Stimulated activated CD8-positive, alpha-beta memory T cell treated with anti-CD3 and anti-CD28 coated beads, Interleukin-15, amount 100 ng/mL, for 24 hours (primary cell): ENCODE measurements at places on chromosomes 1 and 21.

DNA sequence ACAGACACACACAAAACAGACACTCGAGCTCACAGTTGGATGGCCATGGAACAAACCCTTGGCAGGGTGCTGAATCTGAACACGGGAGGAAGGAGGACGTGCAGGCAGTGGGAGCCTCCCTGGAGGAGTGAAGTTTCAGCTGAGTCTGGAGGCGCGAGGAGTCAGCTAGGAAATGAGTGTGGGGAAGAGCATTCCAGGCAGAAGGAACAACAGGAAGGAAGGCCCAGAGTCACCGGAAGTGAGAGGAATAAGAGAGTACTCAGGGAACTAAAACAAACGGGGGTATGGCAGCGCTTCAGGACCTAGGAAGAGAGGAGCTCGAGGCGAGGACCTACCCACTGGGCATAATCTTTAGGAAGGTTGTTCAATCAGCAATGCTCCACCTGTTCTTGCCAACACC lies 137.3 kb downstream of the SYF2 start:
- DNase-seq, result no peak

- DNase-seq, result no peak
Observed at GRCh38 chr1:12581179-12581578, 36.8 kb downstream of the DHRS3 start.

DNA sequence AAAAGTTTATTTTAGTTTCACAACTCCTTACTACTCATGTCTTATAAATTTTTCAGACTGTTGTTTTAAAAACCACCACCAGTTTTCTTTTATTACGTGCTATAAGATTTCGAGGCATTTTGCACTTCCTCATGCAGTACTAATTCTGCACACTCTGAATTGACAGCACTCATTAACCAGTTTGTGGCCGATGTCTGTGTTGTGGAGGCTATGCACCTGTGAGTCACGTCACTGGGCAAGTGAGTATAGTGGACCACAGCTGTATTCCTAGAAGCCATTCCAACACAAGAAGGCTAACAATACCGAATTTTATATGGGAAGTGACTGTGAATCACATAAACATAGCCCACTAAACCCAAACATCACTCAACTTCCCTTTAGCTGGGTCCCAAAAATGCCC lies 21.0 kb upstream of the SPATA6 start:
- no peak for DNase-seq

DNA sequence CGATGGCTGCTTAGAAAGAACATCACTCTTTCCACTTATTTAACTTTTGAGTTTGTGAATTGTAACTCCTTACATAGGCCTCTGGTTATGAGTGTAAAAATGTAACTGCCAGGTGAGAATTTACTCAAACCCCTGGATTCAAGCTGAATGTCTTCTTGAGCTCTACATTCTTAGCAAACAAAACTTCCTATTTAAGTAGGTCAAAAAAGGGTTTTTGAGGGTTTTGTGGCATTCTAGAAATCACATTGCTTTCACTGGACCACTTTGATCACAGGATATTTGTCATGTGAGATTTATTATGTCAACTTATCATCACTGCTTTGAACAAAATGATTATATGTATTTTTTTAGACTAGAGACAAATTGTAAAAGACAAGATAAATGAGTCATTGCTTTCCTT lies 5.7 kb downstream of the IL23R start:
- DNase-seq, result no peak

GRCh38 chr1:230787471-230787870 lies 40.3 kb downstream of the CAPN9 start:
- DNase-seq, result no peak

- no peak for DNase-seq
Observed at GRCh38 chr1:39167632-39168209, 36.8 kb upstream of the MACF1 start.

GRCh38 chr1:117639741-117640140 lies 33.9 kb downstream of the TENT5C start:
- no peak for DNase-seq

- DNase-seq, result no peak
Observed at GRCh38 chr21:31660259-31660565, 719 bp downstream of the SOD1 start.

- no peak for DNase-seq
Observed at GRCh38 chr1:30253361-30253760, 470.0 kb downstream of the MATN1 start.

GRCh38 chr1:78792756-78793155 lies 143.1 kb downstream of the IFI44 start:
- no peak for DNase-seq

DNA sequence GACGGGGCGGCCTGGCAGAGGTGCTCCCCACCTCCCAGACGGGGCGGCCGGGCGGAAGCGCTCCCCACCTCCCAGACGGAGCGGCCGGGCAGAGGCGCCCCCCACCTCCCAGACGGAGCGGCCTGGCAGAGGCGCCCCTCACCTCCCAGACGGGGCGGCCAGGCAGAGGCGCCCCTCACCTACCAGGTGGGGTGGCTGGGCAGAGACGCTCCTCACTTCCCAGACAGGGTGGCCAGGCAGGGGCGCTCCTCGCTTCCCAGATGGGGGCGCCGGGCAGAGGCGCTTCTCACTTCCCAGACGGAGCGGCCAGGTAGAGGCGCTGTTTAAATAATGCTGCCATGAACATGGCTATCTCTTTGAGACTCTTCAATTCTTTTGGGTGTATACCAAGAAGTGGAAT lies 43.7 kb upstream of the ATP6V1G3 start:
- DNase-seq, result no peak

- no peak for DNase-seq
Observed at GRCh38 chr1:229273507-229274232, 2.8 kb downstream of the RAB4A start.

- no peak for DNase-seq
Observed at GRCh38 chr1:174276087-174276486, 116.8 kb downstream of the RABGAP1L start.

GRCh38 chr1:37556712-37557196 lies at the start of gene DNALI1:
TSS of gene DNALI1 (plus strand) at chr1:37556940. CDS start at chr1:37556995, 55 bp downstream.
- no peak for DNase-seq

DNA sequence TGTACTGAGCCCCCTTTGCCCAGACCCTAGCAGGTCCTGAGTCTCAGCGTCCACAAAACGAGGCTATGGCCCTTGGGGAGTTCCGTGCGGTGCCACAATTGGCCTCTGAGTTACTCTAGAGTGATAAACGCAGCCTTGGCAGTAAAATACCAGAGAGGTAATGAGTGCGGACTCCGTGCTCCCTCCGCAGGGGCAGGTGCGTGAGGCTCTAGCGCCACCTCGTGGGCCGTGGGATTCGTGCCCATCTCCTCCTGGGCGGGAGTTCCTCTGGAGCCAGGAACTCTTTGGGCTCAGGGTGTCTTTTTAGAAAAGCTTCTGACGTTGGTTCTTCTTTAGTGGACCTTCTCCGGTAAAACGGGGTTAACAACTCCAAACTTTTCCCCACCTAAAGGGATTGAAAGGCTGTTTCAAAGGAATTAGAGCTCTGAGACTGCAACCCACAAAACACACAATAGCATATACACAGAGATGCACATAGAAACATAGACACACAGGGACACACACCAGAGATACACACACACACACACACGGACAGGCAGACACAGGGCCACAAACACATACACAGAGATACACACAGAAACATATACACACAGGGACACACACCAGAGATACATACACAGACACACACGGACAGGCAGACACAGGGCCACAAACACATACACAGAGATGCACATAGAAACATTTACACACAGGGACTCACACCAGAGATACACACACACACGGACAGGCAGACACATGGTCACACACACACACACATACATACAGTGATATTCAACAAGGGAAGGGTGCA lies 99.4 kb downstream of the KCNJ15 start:
- peak; percentile 64 for DNase-seq

GRCh38 chr21:43358940-43359822 lies 67.8 kb downstream of the SIK1 start:
- no peak for DNase-seq

- DNase-seq, result no peak
Observed at GRCh38 chr1:245986404-245987218, 520.5 kb downstream of the SMYD3 start.

- DNase-seq, result no peak
Observed at GRCh38 chr1:115198938-115199337, 109.6 kb upstream of the TSPAN2 start.

DNA sequence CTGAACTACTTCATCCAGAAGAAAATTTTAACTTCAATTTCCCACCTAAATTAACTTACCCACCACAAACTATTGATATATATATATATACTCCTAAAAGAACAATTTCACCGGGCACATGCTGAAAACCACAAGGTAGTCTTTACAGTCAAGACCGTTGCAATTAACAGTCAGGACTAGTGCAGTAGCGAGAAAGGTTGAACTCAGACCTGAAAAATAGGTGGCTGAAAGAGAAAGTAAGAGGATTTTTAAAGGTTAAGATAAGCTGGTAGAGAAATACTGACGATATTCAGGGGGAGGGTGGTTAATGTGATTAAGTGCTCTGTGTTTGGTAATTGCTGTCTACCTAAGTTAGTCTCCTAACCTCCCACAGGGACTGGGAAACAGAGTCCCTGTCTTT lies 1153.5 kb upstream of the TMPRSS15 start:
- DNase-seq, result no peak

DNA sequence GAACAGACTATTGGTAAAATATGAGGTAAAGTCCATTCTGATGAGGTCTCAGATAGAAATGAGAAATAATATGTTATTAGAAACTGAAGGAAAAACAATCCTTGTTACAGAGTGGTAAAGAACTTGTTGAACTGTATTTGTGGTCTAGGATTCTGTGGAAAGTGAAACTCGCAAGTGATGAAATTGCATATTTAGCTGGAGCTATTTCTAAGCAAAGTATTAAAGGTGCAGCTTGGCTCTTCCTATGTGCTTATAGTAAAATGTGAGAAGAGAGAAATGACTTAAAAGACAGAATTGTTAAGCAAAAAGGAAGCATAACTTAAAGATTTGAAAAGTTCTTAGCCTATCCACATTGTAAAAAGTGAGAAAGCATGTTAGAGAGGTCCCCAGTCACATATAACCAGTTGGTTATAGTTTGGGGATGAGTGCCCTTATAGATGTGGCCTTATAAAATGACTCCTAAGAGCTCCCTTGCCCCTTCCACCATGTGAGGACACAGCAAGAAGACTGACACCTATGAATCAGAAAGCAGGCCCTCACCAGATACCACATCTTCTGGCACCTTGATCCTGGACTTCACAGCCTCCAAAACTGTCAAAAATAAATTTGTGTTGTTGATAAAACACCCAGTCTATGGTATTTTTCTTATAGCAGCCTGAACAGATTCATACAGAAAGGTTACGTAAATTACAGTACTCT lies 24.8 kb downstream of the PHTF1 start:
- DNase-seq, result no peak
